ENCODE measurements at places on chromosomes 7 and 10.

GRCh38 chr10:31697271-31698180 lies 231.1 kb downstream of the ARHGAP12 start:
- DNase-seq, result no peak

DNA sequence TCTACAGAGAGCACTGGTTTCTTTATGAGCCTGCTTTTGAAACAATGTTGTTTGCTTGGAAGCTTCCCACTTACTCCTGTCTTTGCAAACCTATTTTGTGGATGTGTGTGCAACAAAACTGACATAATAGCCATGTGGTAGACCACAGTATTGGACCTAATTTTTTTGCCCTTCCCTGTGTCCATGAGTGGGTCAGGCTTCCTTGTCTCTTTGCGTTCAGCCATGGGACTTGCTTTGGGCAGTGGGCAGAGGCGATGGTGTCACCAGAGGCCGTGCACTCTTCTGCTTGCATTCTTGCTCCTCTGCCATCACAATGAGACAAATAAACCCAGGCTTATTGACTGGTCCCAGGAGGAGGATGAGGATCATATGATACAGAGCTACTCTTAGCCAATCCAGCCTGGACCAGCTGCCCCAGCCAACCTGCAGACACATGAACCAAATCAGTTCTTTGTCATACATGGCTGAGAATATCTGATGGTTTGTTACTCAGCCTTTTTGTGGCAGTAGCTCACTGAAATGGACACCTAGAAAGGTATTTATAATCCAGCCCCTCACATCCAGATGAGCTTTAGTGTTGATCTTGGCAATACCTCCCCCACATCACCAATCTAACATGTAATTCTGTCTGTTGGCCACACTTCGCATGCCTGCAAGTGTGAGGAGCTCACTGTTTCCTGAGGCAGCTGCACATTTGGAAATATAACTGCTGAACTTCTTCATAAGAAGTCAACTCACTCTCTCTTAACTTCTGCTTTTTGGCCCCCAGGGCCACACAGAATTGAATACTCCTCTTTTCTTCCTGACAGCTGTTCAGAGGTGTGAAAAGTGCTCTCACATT lies 427.8 kb upstream of the ZMIZ1 start:
- DNase-seq, result no peak

DNA sequence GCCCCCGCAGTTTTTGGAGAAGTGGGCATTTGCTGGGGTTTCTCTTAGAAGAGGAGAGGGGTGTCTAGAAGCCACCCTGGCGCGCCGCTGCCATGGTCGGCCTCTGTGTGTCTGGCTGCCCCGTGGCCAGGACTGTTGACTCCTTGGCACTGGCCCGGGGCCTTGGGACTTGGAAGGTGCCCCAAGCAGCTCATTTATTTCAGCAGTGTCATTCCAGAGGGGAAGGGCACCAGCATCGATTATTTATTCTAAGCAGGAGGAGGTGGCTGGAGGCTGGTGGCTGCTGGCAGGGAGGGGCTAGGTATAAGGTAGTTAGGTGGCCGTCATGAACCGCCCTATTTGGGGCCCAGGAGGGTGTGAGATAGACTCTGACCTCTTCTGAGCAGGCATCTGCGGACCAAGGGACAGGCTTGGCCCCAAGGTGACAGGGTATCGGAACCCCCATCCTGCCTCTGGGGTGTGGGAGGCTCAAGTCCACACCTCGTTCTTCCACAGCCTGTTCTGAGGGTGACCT lies 1.6 kb downstream of the GTF2IRD1 start:
- no peak for DNase-seq

DNA sequence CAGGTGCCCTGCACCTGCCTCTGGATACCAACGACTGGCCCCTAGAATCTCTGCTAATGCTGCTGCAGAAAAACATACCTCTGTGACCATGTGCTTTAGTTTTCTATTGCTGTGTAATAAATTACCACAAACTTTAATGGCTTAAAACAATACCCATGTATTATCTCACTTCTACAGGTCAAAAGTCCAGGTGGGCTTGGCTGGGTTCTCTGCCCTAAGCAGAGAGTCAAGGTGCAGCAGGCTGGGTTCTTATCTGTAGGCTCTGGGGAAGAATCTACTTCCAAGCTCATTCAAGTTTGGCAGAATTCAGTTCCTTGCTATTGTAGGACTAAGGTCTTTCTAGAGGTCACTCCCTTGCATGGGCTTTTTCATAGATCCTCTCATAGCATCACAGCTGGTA lies 52.3 kb downstream of the CCDC71L start:
- DNase-seq, result no peak

DNA sequence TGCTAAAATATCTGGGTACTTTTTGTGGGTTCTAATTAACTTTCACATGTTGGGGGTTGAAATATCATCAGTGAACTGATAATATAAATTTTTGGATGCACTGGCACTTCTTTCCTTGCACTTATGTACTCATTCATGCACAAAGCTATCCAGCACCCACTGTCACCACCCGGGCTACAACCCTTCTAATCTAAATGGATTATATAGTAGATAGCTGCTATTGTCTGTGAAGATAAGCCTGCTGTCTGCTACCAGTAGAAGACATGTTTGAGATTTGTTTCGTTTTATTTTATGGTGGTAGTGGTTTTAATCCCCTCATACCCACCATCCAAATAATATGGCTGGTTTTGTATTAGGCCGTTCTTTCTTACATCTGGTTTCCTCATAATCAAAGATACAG lies 353.5 kb upstream of the LRGUK start:
- DNase-seq, result no peak

DNA sequence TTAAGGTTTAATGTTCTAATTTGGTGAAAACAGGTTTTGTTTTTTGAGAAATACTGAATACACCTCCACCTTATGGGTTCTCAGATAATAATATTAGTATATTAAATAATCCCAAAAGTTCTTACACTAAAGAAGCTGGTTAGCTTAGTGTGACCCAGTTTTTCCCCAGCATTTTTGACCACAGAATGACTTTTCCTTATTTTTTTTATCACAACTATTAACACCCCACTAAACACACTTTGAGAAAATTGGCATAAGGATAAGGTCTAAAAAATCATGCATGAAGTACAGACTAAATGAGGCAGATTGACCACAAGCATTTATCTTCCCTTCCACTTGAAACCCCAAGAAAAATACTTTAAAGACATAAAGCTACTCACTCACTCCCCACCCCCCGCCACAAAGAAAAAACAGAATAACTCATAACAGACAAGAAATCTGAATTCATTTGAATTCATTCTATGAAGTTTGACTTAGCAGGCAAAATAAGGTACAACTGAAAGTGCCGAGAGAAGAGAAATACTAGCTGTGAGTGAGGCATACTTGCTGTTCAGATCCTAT lies 49.7 kb upstream of the WNT16 start:
- DNase-seq, result no peak

DNA sequence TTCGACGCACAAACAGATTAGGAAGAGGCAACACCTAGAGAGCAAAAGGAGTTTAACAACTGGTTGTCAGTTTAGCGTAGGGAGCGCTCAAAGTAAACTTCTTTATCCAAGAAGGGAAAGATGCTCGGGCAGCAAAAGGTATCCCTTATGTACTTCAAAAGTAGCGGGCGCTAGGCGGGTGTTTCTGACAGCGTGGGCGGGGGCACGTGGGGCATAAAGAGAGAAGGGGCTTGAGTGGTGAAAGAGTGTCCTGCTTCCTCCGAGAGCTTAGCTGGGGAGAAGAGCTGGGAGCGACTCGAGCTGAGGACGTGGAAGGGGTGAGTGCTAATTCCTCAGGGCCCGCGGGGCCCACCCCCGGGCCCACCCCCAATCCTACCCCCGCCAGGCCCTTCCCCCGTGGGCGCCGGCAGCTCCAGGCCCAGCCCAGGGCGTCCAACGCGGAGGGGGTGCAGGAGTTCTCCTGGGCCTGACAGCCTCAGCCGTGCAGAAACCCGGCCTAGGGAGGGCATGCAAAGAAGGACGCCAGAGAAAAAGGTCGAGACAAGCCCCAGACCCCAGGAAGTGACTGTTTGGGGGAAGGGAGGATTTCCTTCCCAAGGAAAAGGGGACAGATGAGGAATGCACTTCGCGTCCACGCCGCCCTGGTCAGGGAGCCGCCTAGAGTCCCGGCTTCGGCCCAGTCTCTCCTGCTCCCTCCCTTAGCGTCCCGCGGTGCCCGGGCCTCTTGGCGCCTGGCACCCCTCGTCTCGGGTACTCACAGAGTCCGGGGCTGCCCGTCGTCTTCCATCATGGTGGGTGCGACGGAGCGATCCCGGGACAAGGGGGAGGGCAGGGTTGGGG lies 868 bp downstream of the TIAL1 start:
- peak; percentile 35 for DNase-seq

- DNase-seq, result no peak
Observed at GRCh38 chr7:82204694-82205093, 238.9 kb downstream of the CACNA2D1 start.

DNA sequence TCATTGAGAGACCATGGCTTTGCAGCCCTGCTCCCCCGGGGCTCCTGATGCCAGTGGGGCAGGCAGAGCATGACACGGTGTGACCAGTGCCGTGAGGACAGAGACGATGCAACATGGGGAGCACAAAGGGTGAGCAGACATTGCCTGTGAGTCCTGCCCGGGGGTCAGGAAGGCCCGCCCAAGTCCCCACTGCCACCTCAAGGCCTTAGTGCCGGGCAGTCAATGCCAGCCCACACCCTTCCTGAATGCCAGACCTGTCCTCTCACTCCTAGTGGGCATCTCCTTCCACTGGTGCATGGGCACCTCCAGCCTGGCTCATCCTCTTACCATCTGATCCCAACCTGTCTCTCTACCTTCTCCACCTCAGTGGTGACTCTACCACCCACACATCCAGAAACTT lies 157.9 kb upstream of the ZMIZ1 start:
- no peak for DNase-seq

Data from H9 (cell line).